EH (cell line): ENCODE measurements at places on chromosomes 1 and 21.

GRCh38 chr1:31444725-31445448 lies 31.9 kb downstream of the SERINC2 start:
- no peak for DNase-seq

DNA sequence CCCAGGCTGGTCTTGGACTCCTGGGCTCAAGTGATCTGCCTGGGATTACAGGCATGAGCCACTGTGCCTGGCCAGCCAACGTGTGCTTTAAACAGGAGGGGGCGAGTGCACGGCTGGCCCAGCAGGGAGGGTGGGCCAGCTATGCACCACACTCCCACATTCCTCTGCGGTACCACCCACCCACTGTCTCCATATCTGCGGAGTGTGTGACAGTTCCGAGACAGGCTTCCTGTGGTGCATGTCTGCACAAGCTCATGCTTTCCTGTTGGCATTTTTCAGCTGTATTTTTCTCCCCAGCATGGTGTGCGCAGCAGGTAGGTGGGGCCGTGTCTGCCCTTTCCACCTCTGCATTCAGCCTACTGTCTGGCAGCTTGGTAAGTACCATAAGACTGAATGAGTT lies 183.3 kb downstream of the AJAP1 start:
- DNase-seq, result no peak

DNA sequence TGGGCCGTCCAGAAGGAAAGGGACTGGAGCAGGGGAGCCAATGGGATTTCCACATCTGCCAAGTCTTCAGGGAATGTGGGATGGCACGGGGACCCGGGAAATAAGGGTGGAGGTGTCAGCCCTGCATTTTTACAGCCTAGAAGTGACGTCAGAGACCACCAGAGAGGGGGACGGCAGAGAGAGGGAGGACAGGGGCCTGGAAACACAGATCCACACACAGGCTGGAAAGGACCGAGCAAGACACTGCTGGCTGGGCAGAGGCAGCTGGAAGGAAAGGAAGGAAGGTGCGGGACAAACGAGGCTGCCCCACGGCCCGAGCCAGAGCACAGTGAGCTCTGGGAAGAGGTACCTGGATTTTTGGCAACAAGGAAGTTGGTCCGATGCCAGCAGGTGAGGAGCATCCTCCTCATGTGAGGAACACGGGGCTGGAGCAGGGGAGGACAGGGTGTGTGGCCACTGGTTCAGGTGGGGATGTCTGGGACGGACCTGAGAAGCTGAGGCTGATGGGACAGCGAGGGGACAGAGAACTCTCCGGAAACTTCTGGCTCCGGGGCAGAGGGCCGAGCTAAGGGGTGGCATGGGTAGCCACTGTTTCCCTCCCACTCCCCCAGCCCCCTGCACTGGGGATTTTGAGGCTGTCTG lies 138.3 kb downstream of the PGBD5 start:
- DNase-seq, result no peak

GRCh38 chr1:213122514-213122929 lies 71.5 kb downstream of the RPS6KC1 start:
- peak; percentile 55 for DNase-seq

DNA sequence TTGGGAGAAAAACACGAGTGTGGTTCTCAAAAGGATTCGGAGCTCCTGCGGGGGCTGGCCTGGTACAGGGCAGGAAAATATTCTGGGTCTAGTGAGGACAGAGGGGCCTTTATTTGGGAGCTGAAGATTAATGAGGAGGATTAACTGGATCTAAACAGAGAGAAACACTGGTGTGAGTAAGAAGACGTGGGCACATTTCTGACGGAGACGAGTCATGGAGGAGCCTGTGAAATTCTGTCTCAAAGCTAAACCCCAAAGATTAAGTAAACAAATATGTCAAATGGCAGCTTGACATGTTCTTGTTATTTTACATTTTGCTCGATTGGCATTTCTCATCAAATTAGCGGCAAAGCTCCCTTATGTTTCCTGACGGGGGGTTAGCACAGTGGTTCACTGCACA lies 12.8 kb downstream of the PROK1 start:
- peak; percentile 17 for DNase-seq

GRCh38 chr1:101025283-101025656 lies 314 bp downstream of the DPH5 start:
- peak; percentile 46 for DNase-seq

DNA sequence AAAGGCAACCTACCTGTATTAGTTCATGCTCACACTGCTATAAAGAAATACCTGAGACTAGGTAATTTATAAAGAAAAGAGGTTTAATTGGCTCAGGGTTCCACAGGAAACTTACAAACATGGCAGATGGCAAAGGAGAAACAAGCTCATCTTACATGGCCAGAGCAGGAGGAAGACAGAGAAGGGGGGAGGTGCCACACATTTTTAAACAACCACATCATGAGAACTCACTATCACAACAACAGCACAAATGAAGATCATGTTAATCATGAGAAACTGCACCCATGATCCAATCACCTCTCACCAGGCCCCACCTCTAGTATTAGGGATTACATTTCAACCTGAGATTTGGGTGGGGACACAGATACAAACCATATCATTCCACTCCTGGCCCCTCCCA lies 90.6 kb upstream of the KCTD3 start:
- DNase-seq, result peak; percentile 86
